ENCODE measurements at places on chromosomes 4 and X.

DNA sequence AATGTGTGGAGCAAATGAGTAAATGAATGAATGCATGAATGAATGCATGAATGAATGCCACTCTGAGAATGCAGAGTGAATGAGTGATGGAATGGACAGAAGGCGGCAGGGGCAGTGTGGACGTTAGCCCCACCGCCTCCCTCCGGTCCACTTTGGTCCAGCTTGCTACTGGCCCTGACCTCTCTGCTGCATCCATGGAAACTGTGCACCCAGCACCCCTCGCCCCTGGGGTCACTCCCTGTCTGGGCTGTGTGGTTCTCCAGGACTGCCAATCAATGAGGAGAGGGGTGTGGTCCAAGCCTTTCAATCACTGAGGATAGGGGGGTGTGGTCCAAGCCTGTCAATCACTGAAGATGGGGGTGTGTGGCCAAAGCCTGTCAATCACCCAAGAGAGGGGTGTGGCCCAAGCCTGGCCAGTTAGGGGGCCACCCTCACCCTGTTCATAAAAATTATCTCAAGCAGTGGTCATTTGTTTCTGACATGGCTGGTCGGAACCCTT, 39.2 kb upstream of the ASMTL start:
- DNase-seq: no peak

- DNase-seq: no peak
Observed at GRCh38 chr4:99300934-99301333, 10.1 kb upstream of the ADH1A start.

GRCh38 chr4:126470862-126471261, 1156.1 kb downstream of the FAT4 start:
- DNase-seq: no peak

DNA sequence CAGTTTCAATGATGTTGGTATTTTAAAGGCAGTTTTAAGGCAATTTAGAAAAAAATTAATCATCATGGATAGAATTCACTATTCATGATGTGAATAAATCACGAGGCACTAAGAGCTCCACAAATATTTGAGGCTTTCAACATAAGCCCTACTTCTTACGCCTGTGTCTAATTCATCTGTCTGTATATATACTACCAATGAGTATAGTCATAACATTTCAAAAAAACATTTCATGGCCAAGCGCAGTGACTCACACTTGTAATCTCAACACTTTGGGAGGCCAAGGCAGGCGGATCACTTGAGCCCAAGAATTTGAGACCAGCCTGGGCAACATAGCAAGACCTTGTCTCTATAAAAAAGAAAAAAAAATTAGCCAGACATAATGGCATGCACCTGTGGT, 56.5 kb downstream of the FBXL5 start:
- no peak for DNase-seq

DNA sequence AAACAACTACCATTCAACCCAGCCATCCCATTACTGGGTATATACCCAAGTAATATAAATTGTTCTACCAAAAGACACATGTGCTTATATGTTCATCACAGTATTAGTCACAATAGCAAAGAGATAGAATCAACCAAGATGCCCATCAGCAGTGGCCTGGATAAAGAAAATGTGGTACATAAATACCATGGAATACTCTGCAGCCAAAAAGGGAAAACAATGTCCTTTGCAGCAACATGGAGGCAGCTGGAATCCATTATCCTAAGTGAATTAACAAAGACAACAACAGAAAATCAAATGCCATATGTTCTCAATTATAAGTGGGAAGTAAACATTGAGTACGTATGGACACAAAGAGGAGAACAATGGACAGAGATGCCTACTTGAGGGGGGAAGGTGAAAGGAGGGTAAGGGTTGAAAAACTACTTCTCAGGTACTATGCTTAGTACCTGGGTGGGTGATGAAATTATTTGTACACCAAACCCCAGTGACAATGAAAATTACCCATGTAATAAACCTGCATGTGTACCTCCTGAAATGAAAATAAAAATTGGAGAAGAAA, 632.1 kb upstream of the AADAT start:
- no peak for DNase-seq

GRCh38 chr4:153622778-153623240, 61.3 kb upstream of the TLR2 start:
- no peak for DNase-seq

- DNase-seq: no peak
Observed at GRCh38 chr4:19945501-19945900, 306.2 kb upstream of the SLIT2 start.

- DNase-seq: no peak
Observed at GRCh38 chrX:46125111-46125510, 420.1 kb downstream of the ZNF674 start.

All from T-helper 9 cell (primary cell).